ENCODE measurements at places on chromosomes 13 and 19.

GRCh38 chr19:50460161-50460765 is 16.0 kb upstream of the EMC10 start:
- DNase-seq = no peak

DNA sequence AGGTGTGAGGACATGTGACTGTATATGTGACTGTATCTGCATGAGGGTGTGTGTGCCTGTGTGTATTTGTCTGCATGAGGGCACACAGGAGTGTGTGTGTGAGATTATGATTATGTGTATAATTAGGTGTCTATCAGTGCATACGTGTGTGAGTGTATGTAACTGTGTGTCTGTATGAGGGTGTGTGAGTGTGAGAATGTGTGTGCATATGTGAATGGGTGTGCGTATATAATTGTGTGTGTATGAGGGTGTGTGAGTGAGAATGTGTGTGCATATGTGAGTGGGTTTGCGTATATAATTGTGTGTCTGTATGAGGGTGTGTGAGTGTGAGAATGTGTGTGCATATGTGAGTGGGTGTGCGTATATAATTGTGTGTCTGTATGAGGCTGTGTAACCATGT is 3.0 kb upstream of the ACSBG2 start:
- no peak for DNase-seq

DNA sequence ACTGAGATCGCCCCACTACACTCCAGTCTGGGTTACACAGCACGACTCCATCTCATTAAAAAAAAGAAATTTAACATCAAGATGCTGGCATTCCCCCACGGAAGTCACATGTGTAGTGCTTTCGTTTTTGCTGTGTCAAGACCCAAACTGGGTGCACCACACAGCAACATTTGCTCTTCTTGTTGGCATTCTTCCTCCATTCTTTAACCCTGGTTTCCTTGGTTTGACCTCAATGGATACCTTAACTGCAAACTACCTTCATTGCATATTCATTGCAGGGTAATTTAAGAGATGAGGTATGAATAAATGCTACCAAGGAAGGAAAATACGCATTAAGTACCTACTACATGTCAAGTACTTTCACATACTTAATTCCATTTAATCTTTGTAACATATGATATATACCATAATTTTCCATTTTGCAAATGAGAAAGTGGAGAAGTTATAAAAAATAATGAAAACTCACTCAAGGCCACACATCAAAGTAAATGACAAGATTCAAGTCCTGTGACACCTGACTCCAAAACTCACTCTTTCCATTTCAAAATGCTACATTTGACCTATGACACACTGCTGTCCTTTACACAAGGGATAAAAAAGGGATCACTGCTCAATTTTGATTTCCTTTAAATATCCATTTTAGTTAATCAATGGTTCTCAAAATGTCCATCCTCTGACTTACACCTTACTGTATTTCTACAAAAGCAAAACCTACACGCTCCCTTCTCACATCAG is 59.2 kb downstream of the STK24 start:
- DNase-seq = no peak

DNA sequence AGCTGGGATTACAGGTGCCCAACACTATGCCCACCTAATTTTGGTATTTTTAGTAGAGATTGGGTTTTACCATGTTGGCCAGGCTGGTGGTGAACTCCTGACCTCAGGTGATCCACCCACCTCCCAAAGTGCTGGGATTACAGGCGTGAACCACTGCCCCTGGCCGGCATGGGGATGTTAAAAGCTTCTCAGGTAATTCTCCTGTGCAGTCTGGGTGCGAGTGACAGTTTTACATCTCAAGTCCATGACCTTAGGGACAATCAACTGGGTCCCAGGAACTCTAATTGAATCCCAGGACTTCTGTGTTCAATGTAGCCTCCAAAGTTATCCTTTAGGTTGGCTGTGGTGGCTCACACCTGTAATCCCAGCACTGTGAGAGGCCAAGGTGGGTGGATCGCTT is 100.1 kb upstream of the TSHZ3 start:
- DNase-seq = no peak

DNA sequence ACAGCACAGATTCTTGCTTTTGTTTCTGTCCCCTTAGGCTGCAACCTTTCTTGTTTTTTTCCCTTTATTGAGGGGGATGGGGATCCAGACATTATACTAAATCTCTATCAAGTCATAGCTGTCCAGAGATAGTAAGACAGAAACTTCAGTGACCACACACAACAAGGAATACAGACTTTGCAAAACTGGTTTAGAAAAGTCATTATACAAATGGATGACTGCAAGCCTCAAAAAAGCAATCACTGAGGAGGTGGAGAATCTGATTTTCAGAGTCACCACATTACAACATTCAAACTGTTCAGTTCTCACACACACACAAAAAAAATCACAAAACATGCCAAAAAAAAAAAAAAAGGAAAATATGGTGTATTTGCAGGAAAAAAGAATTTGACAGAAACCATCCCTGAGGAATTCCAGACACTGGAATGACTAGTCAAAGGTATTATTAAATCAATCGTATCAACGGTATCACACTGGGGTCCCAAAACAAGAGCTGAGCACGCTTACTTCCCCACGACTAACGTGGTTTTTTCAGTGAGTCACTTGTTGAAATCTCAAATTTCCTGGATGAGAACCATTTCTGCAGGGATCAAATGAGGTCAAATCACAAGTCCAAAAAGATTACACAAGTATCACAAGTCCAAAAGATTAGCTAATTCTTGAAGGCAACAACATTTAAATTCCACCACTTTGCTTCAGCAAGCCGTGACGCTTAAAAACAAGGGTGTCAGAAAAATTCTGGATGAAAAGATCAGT is 41.2 kb downstream of the USP12 start:
- no peak for DNase-seq

DNA sequence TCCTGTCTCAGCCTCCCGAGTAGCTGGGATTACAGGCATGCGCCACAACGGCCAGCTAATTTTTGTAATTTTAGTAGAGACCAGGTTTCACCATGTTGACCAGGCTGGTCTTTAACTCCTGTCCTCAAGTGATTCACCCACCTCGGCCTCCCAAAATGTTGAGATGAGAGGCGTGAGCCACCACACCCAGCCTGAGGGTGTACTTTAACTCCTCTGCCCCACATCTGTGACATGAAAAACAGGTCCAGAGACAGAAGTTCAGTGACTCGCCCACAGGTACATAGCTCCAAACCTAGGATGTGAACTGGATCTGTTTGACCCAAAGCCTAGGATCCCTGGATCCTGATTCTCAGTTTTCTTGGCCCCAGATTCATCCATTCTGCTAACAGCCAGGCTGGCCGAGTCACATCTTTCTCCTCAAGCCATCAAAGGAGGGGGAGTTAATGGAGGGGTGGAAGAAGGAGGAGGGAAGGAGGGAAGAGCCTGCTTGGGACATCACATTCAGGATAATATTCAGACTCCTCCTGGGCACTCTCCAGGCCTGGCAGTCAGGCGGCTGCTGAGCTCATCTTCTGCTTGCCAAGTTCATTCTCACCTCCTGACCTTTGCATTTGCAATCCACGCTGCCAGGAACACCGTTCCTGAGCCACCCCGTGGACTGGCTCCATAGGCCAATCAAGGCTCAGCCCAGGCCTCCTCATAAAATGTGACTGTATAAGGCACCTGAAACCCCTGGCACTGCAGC is 3.1 kb downstream of the SPC24 start:
- DNase-seq = no peak

GRCh38 chr13:20411638-20412342 is 113.9 kb downstream of the CRYL1 start:
- no peak for DNase-seq

DNA sequence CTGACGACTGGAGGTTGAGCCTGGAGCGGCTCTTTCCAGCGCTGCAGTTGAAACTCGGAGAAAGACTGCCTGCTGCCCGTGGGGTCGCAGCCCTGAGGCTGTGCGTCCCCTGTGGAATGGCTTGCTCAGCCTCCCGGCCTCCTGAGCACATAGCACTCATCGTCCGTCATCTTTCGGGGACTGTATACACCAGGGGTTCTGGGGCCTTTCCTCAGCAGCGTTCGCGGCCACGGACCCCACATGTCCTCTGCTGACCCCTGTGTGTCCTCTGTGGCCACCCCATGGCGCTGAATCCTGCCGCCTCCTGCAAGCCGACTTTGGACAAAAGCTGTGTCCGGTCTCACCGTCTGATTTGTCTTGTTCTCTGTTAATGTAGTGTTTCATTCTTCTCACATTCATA is 20.4 kb downstream of the CUL4A start:
- no peak for DNase-seq

GRCh38 chr13:37429976-37430375 is 168.6 kb downstream of the POSTN start:
- no peak for DNase-seq
